ENCODE measurements at places on chromosomes 6 and 20. TPM values are rescaled to one million over a fixed set of nuclear protein-coding genes. Genes with fewer than 3 reads are reported as not detected.

GRCh38 chr6:30882204-30882758 is 2.0 kb upstream of the DDR1 start:
- no peak overlapping the region for H3K4me3 ChIP-seq
- H3K36me3 ChIP-seq: no peaks in the 10 kb centered on the region
- no peak for DNase-seq
- peak overlapping the region; percentile 96 for H3K27ac ChIP-seq
- peaks cover 45% of the 10 kb centered on the region for H3K4me1 ChIP-seq
- H3K27me3 ChIP-seq: no peaks in the 10 kb centered on the region

Gene SYCP2L
- 3.9 TPM for total RNA-seq

DNA sequence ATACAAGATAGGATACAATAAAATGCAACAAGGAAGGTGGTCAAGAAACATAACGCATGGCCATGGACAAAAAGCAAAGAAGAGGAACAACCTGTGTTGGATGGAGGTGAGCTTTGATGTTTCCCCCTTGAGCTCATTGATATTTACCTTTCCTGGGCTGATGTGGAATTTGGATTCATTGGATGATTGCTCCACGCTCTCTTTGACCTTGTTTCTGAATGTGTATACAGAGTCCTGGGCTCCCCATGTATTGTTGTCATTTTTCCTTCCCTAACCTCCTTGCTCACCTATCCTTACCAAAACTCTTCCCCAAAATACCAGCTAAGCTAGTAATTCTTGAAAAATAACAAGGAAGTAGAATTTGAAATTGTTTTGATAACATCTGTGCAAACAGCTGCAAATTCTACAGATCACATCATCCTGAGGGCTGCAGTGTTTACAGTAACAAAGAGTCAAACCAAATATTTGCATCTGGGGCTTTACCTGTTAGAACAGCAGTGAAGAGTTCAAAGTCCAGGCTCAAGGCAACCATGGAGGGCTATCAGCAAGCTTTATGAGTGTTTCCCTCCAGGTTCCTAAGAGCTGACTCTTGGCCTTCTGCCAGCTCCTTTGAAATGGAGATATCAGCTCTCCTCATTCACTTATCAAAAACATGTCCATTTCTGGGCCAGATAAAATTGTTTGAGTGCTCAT is 214.3 kb upstream of the MARCKS start:
- no peaks in the 10 kb centered on the region for H3K4me1 ChIP-seq
- no peaks in the 10 kb centered on the region for H3K36me3 ChIP-seq
- no peak overlapping the region for H3K27ac ChIP-seq
- no peaks in the 10 kb centered on the region for H3K27me3 ChIP-seq

DNA sequence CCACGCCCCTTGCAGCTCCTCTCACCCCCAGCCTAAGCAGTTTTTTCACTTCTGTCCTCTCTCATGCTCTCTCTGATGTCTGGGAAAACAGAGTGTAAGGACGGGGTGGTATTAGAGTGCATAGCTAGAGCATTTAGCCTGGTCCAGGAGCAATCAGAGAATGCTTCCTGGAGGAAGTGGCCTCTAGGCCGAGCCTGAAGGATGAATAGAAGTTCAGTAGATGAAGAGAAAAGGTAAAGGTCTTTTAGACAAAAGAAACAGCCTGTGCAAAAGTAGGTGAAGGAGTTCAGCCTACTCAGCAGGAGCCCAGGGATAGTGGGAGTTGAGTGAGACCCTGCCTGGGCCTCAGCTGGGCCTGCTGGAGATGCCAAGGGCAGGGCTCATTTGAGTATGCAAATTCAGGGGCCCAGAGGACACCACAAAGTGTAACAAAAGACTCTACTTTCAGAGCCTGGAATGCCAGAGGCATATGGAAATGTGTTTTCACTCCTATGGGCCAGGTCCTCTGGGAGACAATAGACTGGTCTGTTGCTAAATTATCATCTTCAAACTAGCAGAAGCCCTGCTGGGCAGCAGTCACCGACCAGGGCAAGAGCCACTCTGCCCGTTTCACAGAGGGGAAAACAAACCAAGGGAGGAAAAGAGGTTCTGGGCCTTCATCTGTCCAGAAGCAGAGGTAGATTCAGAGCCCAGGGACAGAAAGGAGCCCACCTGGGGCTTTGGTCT is 19.7 kb upstream of the TM9SF4 start:
- H3K27ac ChIP-seq: no peak overlapping the region
- H3K27me3 ChIP-seq: no peaks in the 10 kb centered on the region
- H3K36me3 ChIP-seq: no peaks in the 10 kb centered on the region
- no peak for DNase-seq
- no peaks in the 10 kb centered on the region for H3K4me1 ChIP-seq

- H3K4me1 ChIP-seq: no peaks in the 10 kb centered on the region
- H3K36me3 ChIP-seq: no peaks in the 10 kb centered on the region
- no peak overlapping the region for H3K27ac ChIP-seq
- H3K4me3 ChIP-seq: no peak overlapping the region
- no peak for DNase-seq
Measured at GRCh38 chr6:72272958-72273357, 348.9 kb upstream of the KCNQ5 start.

- H3K4me3 ChIP-seq: no peak overlapping the region
- no peaks in the 10 kb centered on the region for H3K4me1 ChIP-seq
- no peak overlapping the region for H3K27ac ChIP-seq
- H3K27me3 ChIP-seq: no peaks in the 10 kb centered on the region
Measured at GRCh38 chr6:128350416-128351254, 169.8 kb downstream of the PTPRK start.

DNA sequence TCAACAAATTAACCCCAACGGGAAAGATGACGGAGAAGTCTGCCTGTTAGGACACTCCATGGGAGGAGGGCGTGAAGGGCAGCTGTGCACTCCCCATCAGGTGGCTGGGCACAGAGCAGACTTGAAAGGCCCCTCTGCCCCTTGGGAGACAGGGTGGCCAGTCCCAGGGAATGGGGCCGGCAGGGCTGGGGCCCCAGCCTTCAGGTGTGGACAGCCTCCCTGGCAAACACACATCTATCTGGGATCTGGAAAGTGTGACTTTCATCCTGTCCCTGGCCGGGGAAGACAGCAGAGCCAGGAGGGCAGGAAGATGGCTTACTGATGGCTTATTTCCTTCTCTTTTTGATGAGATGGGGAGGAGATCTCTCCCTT is 4.5 kb upstream of the FRMD1 start:
- no peak for DNase-seq
- H3K4me1 ChIP-seq: peaks cover 14% of the 10 kb centered on the region
- H3K36me3 ChIP-seq: no peaks in the 10 kb centered on the region
- H3K4me3 ChIP-seq: no peak overlapping the region
- no peaks in the 10 kb centered on the region for H3K27me3 ChIP-seq

GRCh38 chr6:128601060-128601459 is 80.7 kb upstream of the PTPRK start:
- H3K27me3 ChIP-seq: no peaks in the 10 kb centered on the region
- DNase-seq: no peak
- H3K36me3 ChIP-seq: no peaks in the 10 kb centered on the region
- H3K4me1 ChIP-seq: no peaks in the 10 kb centered on the region
- no peak overlapping the region for H3K27ac ChIP-seq
- no peak overlapping the region for H3K4me3 ChIP-seq

- no peak for DNase-seq
- H3K36me3 ChIP-seq: no peaks in the 10 kb centered on the region
- H3K4me1 ChIP-seq: no peaks in the 10 kb centered on the region
- no peak overlapping the region for H3K4me3 ChIP-seq
Measured at GRCh38 chr6:97288188-97288587, 5.2 kb upstream of the MMS22L start.

DNA sequence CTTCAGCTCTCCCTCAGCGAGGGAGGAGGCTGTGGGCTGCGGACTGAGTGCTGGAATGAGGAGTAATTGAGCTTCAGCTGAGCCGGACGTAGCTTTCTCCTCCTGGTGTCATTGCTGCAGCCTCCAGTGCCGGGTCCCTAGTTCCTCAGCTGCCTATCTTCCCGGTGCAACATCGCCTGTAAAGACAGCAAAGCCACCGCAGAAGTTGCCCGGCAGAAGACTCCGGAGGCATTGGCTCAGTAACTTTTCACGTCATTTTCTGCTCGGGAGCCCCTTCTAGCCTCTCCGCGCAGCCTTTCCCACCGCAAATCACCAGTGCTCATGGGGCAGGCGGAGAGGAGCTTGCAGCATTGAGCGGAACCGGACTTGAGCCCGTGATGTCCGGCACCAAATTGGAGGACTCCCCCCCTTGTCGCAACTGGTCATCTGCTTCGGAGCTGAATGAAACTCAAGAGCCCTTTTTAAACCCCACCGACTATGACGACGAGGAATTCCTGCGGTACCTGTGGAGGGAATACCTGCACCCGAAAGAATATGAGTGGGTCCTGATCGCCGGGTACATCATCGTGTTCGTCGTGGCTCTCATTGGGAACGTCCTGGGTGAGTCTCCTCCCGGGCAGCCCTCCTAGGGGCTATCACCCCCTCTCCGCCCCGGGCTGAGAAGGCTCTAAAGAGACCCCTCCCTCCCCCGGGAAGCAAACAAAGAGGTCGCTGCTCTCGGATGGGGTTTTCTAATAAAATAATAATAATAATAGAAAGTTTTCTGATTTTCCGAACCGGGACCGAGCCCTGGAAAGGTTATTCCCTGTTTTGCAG is at the start of gene HCRTR2:
TSS of gene HCRTR2 (plus strand) at position 305 of the 816 bp plus-strand sequence. CDS start at position 378, 73 bp downstream.
- H3K4me3 ChIP-seq: no peak within 1 kb of the TSS
- peaks cover 31% of the 10 kb centered on the region for H3K27me3 ChIP-seq
- no peaks in the 10 kb centered on the region for H3K4me1 ChIP-seq

Gene ZNF335
- total RNA-seq: 24.3 TPM

DNA sequence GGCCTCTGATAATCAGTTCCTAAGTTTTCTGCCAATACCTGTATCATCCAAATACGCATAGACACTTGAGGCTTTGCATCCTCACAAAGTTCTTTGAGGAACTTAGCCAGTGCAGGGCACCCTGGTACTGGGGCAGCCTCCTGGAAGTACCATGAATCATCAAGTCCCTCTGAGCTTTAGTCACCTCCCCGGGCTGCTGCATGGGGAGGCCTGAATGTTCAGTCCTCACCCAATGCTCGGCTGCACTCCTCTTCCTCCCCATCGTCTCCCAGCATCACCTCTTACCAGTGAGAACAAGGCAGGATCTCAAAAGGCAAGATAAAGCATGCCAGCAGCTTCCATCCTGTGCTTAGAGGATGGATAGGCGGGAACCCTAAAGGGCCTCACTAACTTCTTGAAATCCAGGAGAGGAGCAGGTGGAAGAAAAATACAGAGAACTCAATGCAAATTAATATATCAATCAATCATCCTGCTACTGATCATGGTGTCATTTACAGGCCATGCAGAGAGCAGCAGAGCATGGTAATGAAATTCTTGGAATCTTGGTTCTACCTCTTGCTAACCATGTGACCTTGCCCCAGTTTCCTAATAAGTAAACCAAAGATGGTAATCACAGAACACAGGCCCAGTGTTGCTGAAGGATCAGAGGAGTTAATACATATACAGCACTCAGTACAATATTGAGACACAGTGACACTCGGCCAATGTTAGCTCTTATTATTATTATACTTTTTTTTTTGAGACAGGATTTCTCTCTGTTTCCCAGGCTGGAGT is 4.7 kb upstream of the CCN6 start:
- H3K27ac ChIP-seq: no peak overlapping the region
- H3K27me3 ChIP-seq: no peaks in the 10 kb centered on the region
- no peak overlapping the region for H3K4me3 ChIP-seq
- H3K4me1 ChIP-seq: no peaks in the 10 kb centered on the region
- no peaks in the 10 kb centered on the region for H3K36me3 ChIP-seq

All from tibial nerve (tissue), 4 donors.